ENCODE measurements at places on chromosomes 16 and 17.

- no peak for DNase-seq
These were observed 129.6 kb downstream of the MRM1 start for GRCh38 chr17:36730857-36731490.

GRCh38 chr16:3606441-3606840 is 5.0 kb downstream of the SLX4 start:
- DNase-seq, result no peak

GRCh38 chr17:41333836-41334235 is 16.8 kb downstream of the KRT33A start:
- no peak for DNase-seq

DNA sequence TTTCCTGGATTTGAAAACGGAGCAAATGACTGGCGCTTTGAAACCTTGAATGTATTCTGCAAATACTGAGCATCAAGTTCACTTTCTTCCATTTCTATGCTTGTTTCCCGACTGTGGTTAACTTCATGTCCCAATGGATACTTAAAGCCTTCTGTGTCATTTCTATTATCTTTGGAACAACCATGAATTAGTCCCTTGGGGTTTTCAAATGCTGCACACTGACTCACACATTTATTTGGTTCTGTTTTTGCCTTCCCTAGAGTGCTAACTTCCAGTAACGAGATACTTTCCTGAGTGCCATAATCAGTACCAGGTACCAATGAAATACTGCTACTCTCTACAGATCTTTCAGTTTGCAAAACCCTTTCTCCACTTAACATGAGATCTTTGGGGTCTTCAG is 32.3 kb downstream of the BRCA1 start:
- no peak for DNase-seq

DNA sequence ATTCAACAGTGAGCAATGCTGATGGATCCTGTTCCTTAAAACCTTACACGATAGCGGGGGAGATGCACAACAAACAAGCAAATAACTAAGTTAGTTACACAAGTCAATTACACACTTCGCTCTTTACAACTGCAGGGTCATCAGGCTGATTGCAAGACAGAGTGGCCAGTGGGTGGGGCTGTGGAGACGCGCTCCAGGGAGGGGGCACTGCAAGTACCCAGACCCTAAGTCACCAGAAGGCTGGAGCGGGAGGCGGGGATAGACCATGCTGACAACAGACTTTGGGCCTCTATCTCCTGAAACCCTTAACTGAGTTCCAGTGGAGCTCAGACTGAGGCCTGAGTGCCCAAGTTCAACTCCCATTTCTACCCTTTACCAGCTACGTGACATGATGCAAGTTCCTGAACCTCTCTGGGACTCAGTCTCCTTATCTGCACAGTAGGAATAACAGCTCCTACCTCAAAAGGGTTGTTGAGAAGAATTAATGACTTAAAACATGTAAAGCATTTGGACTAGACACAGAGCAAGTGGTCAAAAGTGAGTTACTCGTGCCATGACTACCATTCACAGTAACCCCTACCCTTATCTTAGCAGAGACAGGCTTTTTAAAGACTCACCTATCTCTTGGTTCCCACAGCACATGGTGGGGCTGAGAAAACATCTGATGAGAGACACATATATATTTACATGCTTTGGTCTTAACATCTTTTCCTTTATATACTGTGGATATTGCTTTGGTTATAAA is 10.4 kb downstream of the CPPED1 start:
- no peak for DNase-seq

GRCh38 chr17:8153957-8154607 is 1.9 kb upstream of the PER1 start:
- DNase-seq, result peak; percentile 100

GRCh38 chr16:53207810-53208752 is 153.3 kb downstream of the CHD9 start:
- DNase-seq, result no peak

DNA sequence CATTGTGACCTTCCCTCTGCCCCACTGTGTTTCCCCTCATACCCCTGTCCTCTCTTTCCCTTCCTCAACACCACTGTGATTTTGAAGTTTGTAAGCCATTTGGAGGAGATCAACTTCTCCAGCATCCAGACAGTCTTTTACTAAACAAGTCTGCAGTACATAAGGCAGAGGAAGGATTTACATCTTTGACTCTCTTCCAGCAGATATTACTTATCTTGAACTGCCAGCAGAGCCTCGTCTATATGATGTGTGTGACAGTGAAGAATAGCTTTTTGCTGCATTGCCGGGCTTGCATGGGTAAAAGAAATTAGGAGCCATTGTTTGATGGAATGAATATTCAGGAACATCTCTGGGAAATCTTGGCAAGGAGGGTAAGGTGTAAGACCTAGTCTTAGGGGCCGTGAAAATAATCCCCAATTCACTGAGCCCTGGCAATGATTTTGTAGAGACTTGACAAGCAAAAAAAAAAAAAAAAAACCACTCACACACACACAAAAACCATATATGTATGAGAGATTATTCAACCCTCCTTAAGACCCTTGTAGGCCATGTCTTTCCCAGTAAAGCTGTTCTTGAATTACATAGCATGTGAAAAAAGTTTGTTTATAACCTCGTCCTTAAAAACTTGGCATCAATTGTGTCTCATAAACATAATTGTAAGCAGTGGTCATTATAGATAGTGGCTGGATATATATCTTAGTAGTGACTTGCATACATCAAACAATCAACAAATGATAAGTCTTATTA is 903.9 kb downstream of the CDH11 start:
- no peak for DNase-seq

- DNase-seq, result no peak
These were observed 152.7 kb downstream of the SOX9 start for GRCh38 chr17:72273289-72274056.

- DNase-seq, result no peak
These were observed 5.7 kb downstream of the SMIM5 start for GRCh38 chr17:75638893-75639292.

- no peak for DNase-seq
These were observed 13.0 kb upstream of the SPNS3 start for GRCh38 chr17:4420692-4421131.

- DNase-seq, result no peak
These were observed 111.4 kb upstream of the MYOCD start for GRCh38 chr17:12554251-12554650.

DNA sequence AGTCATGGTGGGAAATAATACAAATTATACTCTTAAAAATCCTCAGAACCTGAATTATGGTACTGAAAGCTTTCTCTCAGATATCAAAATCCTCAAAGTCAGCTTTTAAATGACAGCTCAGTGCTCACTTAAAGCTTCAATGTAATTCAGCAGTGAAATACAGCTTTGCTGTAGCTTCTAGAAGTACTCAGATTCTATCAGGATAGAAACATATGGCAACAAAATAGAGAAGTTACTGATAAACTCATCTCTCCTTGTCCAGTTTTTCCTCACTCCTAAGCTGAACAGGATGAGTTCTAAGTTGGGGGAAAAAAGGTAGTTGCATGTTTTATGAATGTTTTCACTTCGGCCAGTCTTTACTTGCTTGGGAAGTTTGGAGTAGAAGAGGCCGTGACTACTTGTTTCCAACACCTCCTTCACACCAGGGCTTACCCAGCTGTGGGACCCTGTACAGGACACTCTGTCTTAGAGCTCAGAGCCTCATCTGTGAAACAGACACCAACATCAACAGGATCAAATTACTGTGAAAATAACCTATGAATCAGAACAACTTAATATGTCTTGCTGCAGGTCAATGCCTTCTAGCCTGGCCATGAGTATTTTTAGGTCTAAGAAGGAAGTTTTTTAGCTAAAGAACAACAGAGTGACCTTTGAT is 30.2 kb downstream of the OGFOD1 start:
- no peak for DNase-seq

DNA sequence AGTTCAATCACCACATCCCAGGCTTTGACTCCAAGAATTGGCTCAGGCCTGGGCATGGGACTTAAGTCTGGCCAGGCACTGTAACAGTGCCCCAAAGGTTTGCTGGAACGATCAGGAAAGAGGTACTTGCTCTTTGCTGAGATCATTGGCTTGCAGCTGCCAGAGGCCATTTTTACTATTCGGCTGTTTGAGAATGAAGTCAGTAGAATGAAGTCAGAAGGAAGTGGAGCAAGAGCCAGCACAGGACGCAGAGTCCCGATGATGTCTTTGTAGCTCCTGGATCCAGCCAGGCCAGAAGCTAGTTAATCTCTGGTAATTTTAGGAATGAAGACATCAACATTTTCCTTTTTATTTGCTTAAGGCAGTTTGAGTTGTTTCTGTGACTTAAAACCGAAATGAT is 195.5 kb downstream of the RAB11FIP4 start:
- no peak for DNase-seq

GRCh38 chr16:85996843-85997242 is 97.9 kb downstream of the IRF8 start:
- DNase-seq, result no peak

DNA sequence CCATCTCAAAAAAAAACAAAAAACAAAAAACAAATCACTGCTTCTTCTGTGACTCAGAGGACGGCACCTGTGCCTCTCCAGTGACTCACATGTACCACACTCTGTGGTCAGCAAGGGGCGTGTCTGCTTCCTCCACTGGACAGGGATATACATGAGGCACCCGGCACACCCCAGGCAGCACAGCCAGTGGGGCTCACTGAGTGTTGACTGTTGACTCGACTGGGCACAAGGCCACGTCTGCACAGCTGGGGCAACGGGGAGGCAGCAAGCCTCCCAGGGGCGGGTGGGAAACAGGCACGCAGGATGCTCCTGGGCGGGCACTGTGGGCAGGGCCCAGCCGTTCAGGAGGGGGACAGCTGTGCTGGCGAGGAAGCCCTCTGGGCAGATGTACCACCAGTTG is 64.1 kb downstream of the TIMM22 start:
- peak; percentile 65 for DNase-seq

- no peak for DNase-seq
These were observed 43.8 kb downstream of the SOCS1 start for GRCh38 chr16:11211977-11212797.

GRCh38 chr16:78220571-78220970 is 121.1 kb downstream of the WWOX start:
- no peak for DNase-seq

- peak; percentile 79 for DNase-seq
These were observed 6.9 kb upstream of the CES3 start for GRCh38 chr16:66954097-66954659.

- DNase-seq, result no peak
These were observed 75.7 kb upstream of the LHX1 start for GRCh38 chr17:36861531-36861930.

- DNase-seq, result no peak
These were observed 25.8 kb downstream of the CAPNS2 start for GRCh38 chr16:55592306-55592705.

- DNase-seq, result no peak
These were observed 130.4 kb downstream of the TANC2 start for GRCh38 chr17:63096426-63096825.

DNA sequence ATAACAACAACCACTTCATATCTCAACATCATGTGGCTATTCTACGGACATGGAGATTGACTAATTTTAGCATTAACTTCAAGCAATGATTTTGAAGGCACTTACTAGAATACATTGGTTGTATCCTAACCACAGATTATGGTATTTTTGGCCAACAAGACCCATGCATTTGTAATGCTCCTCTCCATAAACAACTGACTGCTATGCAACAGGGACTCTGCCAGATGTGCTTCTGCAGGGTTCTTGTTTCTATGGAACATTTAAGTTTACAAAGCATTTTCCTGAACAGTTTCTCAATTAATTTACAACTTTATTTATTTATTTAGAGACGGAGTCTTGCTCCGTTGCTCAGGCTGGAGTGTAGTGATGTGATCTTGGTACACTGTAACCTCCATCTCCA is 178.0 kb downstream of the PARN start:
- DNase-seq, result no peak

DNA sequence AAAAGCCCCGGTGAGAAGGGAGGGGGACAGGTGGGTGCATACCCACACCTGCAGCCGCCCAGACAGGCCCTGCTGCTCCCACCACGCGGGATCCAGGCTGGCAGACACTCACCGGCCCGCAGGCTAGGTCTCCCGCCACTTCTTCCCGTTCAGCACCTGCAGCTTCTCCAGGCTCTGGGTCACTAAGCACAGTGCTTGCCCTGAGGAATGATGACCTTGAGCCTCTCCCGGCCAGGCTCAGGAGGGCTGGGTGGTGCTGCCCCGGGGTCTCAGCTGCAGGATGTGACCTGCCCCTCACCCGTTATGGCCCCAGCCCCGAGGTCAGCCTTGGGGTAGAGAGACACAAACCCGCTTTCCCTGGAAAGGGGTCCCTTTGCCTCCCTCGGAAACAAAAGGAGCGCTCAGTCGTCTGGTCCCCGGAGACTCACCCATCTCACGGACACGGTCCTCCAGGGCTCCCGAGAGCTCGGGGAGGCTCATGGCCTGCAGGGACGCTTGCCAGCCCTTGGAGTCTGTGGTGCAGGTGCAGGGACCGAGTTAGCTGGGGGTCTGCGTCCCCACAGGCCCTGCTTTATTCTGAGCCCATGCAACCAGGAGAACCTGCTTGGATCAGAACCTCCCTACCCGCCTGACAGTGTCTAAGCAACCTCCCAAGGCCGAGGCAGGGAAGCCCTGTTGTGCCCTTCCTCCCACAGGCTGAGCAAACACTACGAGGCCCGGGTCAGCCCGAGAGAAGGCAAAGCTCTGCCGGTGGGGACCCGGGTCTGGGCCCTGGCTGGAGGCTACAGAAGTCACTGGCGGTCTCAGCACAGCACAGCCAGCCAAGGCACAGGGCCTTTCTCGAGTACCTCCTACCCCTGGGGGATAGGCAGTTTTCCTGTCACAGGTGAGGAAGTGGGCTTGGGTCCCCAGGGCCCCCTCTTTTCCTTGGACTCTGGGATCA is 3.8 kb downstream of the NUDT16L1 start:
- DNase-seq, result no peak

- DNase-seq, result no peak
These were observed 30.9 kb downstream of the XPO6 start for GRCh38 chr16:28180655-28181460.

DNA sequence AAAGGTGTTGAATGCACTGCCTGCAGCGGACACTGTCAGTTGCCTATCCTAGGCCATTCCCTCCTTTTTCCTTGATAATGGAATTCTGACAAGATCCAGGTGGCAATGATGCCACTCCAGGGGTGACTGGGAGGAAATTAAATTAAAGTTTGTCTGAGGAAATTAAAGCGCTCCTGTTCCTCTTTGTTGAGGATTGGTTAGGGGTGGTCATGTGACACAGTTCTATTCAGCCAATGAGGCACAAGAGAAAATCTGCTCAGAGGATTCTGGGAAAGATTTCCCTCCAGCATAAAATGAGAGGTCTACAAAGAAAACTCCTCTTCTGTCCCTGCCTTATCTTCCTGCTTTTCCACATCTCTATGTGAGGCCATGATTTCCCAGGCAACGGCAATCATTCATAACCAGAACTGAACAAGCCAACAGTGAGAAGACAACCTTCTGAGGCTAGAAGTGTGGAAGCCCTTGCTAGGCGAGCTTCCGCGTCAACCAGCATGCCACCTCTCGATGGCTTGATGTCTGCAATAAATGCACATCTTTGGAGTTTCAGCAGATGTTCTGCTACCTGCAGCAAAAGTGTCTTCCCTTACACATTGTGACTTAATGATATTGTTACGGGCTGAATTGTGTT is 5.6 kb upstream of the BCO1 start:
- no peak for DNase-seq

All from Right ventricle myocardium superior (tissue), 1 donor.